ENCODE measurements at places on chromosomes 1 and 21.

DNA sequence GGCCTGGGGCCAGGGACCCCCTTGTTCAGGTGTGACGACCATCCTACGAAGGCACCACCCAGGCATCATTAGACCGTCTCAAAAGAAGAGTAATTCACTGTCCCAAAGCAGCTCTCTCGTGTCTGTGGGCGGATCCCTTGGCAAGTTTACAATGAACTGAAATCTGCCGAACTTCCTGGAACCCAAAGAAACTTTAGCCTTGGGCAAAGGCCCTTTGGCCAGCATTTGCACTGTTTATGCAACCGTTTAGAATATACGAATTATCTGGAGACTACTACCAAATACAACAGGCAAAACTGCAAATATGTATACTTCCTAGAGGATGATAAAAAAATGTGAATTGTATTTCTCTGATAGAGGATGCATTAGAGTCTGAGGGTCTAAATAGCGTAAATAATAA, 1.4 kb upstream of the SOD1 start:
- DNase-seq, result no peak

DNA sequence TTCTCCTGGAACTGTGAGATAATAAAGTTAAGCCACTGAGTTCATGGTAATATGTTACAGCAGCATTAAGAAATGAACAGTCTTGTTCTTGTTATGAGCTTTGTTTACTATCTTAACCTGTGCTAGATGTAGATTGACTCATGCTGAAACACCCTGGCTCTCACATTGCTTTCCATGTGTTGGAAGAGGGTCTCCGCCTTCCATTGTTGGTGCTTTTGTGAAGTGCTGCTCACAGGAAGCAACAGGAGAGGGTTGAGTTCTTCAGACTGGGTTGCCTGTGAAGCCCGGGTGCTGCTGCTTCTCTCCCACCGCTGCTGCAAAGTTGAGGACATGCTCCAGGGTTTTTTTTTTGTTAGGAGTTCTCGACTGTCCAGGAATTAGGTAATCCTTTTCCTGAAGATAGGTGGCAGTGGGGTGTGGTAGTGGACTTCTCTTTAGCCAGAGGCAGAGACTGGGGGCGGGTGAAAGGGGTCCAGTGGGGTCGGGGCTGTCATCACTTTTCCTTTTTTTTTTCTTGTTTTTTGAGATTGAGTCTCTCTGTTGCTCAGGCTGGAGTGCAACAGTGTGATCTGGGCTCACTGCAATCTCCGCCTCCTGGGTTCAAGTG, 28.7 kb upstream of the HMGN1 start:
- no peak for DNase-seq

DNA sequence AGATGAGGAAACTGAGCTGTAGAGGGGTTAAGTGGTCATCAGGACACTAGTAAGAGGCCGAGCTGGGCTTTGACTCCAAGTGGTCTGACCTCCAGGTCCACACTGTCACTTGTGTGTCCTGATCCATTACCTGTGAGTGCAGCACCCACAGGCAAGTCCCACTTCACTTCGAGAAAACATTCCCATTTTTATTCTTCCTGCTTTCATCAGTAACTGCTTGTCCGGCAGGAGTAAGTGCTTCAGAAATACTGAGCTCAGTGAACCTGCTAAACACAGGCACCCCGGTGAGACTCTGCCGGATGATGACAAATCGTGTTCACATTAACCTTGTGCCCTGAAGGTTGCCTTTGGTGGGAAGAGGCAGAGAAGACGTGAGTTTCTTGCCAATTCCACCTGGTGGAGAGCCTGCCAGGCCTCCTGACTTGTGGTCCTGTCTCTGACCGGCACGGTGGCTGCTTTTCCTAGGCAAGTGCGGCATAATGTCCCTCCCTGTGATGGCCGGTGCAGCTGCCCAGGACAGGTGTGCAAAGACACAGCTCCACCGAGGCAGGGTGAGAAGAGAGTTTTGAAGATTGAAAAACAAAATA, 29.4 kb downstream of the ZBTB18 start:
- no peak for DNase-seq

GRCh38 chr1:11525151-11525505, 46.2 kb downstream of the DISP3 start:
- no peak for DNase-seq

DNA sequence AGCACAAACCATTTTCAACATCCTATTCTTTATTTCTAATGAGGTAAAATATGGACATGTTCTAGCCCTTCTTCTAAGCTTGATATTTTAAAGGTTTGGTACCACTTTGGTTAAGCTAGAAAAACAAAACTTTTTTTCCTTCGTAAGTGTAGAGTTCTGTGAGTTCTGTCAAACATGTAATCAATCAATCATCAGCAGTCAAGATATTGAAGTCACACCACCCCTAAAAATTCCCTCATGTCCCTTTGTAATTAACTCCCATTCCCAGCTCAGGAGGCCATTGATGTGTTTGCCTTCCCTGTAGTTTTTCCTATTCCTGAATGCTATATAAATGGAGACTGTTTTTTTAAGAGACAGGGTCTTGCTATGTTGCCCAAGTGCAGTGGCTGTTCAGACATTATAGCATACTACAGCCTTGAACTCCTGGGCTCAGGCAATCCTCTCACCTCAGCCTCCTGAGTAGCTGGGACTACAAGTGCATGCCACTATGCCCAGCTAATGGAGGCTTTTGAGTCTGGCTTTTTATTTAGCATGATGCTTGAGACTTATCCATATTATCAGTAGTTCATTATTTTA, 23.0 kb downstream of the IVNS1ABP start:
- no peak for DNase-seq

GRCh38 chr1:98651116-98651632, 10.3 kb upstream of the SNX7 start:
- DNase-seq, result no peak

- no peak for DNase-seq
Measured at GRCh38 chr1:24713176-24713575, 32.1 kb upstream of the CLIC4 start.

DNA sequence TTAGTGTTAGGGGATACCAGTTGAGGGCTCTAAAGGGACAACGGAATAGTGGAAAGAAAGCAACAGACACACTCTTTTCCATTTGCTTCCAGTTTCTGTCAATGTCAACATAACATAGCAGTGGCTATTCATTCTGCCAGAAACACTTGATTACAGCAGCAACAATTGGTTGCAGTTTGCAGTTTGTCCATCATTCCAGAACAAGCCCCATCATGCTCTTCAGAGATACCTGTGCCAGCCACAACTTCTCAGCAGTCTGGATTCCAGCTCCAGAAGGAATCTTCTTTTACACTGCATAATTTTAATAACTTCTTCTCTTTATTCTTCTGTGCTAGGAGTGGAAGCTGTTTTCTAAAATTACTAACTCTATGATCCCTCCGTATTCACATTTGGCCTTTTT, 1521.4 kb downstream of the PLA2G4A start:
- DNase-seq, result no peak

- no peak for DNase-seq
Measured at GRCh38 chr21:15992171-15992570, 262.4 kb downstream of the USP25 start.

GRCh38 chr1:67175530-67176087, 9.4 kb downstream of the IL23R start:
- no peak for DNase-seq

GRCh38 chr1:150869683-150870082, 6.7 kb downstream of the ARNT start:
- DNase-seq, result no peak

DNA sequence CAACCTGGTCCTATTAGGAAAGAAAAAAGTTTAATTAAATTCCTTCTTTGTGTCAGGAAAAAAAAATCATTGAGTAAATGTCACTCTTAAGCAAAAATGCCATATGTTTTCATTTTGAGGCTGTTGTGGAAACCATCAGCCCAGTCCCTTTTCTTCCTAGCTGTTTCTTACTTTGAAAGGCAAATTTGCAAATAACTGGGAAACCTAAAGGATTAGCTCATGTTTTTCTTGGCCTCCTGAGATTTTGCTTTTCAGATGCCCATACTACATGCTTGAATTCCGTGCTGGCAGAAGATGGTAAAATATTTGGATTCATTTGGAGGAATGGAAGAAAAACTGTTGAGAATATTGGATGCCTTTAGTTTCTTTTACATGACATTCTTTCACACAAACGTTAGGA, 182.1 kb upstream of the ADAMTS5 start:
- no peak for DNase-seq

DNA sequence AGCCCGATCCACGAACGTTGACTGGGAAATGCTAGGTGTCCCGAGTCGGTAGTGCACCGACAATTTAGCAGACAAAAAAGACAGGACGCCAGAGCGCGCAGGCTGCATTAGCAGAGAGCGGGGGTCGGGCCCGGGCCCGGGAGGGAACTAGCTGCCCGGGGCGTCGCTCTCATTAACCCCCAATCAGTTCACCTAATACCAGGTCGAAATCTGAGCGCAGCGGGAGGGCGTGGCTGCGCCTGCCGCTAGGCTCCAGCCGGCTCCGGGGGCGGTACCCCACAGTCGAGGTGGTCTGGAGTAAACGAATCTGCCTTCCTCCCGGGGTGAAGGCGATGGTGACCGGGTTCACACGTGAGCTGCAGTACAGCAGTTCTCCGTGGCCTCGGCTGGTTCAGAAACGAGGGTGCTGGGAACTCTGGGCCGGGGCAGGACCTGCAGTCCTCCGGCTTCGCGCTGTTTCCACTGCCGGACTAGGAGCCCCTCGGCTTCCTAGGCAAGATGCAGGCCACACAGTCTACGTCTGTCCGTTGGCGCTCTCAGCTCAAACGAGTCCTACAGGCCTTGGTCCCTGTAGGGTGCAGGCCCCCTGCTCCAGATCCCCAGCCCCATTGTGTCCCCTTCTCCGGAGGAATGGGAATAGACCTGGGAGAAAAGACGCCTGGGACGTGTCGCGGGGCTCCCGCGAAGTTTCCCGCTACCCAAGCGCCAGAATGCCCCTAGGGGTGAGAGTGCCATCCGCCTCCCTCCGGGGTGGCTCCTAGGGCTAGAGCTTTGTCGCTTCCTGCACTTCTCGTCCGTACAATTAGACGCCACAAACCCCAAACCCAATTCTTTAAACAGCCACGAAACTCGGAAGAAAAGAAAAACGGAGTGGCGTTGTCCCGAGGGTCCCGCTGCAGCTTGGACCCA, 2.0 kb downstream of the GFI1 start:
- DNase-seq, result no peak

DNA sequence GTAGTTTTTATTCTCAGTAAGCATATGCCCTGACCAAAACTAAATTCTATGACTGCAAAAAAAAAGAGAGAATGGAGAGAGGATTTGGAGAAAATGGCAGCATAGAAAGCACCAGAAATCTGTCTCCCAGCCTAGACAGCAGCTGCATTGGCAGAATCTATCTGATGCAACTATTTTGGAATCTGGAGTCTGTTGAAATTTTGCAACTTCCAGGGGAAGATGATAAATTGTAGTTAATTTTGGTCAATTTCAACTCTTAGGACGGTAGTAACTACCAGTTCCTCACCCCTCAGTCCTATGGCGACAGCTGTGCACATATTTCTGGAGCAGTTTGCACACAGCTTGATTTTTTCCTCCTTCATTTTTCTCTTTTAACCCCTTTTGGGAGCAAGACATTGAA, 10.9 kb downstream of the EXO5 start:
- DNase-seq, result no peak

DNA sequence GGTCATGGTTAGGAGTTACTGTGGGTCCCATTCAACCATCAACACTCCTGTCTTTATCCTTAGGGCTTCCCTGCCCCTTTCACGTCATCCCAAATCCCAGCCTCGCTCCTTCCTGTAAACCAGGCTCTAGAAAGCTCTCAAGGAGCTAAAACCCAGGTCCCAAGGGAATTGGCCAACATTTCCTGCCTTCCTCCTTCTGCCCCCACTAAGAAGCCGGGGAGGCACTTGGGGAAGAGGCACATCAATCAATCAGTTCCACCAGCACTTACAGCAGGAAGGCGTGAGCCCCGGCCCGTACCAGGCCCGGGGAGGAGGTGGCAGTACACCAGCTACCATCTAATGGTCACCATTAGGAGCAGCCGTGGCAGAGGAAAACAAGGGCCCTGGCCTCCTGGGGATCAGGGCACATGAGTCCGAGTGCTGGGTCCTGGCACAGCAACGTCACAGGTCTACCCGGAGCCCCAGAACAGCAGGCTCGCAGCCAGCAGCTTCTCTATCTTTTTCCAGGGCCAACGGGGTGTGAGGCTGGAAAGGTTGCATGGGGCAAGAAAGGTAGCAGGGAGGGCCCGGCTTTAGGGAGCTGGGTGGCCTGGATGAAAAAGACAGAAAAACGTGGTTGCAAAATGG, 108.6 kb downstream of the CASZ1 start:
- no peak for DNase-seq

- DNase-seq, result no peak
Measured at GRCh38 chr1:150178548-150178947, 28.8 kb downstream of the PLEKHO1 start.

DNA sequence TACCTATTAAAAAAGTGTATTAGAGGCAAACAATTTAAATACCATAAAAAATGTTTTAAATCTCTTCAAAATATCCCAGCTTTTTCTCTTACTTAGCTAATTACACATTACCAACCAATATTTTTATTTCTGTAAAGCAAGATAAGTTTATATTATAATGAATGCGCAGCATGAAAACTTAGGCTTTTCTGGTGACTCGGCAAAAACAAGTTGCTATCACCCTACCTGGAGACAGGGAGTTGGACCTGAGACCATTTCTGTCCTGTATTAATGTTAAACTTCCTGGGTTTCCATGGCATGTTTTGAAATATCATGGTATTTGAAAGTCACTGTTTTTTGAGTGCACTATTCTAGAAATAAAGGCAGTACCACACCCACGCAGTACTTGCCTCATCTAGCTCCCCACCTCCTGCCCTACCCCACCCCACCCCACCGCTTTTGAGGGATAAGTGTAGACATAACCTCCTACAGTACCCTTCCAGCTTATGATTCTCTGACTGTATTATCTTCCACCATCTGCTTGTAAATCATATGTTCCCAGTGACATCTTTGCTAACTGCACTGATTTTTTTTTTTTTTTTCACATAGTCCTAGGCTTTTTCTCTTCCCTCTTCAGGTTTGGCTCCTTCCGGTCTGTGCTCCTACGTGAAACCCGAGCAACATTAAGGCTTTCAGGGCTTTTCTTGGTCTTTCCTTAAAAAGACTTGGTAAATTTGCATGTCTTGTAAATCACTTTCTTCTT, 77.5 kb downstream of the PHTF1 start:
- no peak for DNase-seq

Data from hypothalamus (tissue), 51 donors.